ENCODE measurements at places on chromosomes 3 and 15.

DNA sequence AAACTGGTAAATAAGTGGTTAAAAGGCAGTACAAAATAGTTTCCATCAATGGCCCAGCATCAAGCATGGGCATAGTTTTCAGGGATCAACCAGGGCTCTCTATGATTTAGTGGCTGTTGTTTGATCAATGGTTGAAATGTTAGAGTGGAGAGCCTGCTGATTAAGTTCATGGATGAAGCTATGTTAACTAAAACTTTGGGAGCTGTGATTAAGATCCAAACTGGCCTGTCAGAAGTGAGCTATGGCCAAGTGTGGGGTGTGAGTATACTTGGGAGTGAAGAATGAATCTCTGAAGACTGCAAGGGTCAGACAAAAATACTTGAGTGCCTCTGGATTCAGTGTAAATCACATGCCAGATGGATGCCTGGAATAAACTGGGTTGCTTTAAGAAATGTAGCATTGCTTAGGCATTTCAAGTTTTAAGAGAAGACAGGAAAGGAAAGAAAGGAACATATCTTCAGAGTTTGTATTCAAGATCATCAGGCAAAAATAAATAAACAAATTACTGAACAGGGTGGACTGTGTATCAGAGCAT, 422.2 kb upstream of the ADAMTS9 start:
- DNase-seq, result no peak

DNA sequence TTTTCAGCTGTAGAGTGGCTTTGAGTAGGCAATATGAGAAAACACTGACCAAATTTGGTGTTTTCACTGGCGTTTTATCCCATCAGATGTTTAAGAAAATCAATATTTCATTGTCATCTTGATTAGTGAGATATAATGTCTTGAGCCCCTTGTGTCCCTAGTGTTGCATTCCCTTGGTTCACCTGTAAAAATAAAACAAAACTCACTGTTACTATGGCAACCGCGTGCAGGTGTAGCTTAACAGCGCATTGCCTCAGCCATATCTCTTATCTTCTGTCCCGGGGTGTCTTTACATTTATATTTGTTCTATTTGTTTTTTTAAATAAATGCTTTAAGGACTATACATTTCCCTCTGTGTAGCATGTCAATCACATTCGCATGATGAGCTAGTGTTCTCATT, 551.6 kb downstream of the ZIC1 start:
- DNase-seq, result peak; percentile 18

GRCh38 chr3:176167272-176167671, 1030.0 kb downstream of the TBL1XR1 start:
- peak; percentile 74 for DNase-seq

DNA sequence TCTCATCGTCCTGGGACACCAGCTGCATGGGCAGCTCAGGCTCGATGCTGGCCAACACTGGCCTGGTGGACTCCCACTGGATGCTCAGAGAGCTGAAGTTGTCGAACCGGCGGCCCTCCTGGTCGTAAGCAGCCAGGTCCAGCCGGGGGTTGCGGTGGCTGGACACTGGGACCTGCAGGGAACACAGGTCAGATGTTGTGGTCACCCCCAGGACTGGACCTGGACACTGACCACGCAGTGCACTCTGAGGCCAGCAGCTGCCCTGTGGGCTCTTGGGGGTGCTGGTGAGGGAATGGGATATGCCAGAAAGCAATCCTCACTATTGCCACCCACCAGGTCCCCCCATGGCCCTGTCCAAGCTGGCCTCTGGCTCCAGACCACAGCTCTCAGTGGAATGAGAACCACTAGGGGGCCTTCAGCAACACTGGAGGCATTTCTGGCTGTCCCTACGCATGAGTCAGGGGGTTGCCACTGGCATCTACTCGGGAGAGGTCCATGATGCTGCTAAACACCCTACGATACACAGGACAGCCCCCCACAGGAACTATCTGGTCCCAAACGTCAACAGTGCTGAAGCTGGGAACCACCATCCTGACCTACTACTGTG, 66.1 kb downstream of the NUP210 start:
- no peak for DNase-seq

- no peak for DNase-seq
Measured at GRCh38 chr15:38905632-38906031, 341.0 kb upstream of the RASGRP1 start.

- DNase-seq, result no peak
Measured at GRCh38 chr3:172259111-172259541, 189.1 kb downstream of the GHSR start.

GRCh38 chr3:36258421-36258820, 121.9 kb upstream of the STAC start:
- no peak for DNase-seq

DNA sequence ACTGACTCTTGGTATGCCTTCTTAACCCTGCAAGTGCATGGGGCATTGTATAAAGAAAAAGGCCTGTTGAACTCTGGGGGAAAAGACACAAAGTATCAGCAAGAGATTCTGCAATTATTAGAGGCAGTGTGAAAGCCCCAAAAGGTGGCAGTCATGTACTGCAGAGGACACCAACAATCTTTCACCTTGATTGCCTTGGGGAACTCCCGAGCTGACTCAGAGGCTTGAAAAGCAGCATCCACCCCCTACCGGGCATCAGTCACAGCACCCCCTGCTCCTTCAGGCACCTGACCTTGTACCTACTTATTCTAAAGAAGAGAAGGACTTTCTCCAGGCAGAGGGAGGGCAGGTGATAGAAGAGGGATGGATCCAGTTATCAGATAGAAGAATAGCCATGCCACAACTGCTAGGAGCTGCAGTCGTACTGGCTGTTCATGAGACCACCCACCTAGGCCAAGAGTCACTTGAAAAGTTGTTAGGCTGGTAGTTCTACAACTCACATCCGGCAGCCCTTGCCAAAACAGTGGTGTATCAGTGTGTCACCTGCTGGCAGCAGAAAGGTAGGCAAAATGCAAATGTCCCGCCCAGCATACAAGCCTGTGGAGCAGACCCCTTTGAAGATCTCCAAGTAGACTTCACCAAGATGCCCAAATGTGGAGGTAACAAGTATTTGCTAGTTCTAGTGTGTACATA, 241.6 kb upstream of the CNTN6 start:
- peak; percentile 9 for DNase-seq

DNA sequence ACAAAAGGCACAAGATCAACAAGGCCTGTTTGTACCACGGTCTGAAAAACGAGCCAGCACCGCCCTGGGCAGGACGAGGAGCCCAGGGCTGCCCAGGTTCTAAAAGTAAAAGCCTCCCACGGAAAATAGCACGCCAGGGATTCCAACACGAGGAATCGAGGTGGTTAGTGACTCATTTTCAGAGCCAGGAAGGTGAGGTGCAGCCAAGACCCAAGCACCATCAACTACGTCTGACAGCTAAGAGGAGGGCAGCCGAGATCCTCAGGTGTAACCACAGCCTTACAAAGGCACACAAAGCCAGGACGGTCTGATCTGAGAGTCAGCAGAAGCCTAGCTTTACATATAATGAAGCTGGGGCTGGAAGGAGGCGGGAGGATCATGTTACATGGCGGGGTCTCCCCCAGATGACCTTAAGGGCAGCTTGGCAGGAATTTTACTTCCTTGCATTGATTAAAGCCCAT, 52.5 kb downstream of the ATP10A start:
- DNase-seq, result no peak

GRCh38 chr3:166917437-166917836, 462.7 kb downstream of the ZBBX start:
- no peak for DNase-seq

- DNase-seq, result no peak
Measured at GRCh38 chr3:102483556-102483955, 48.7 kb downstream of the ZPLD1 start.

DNA sequence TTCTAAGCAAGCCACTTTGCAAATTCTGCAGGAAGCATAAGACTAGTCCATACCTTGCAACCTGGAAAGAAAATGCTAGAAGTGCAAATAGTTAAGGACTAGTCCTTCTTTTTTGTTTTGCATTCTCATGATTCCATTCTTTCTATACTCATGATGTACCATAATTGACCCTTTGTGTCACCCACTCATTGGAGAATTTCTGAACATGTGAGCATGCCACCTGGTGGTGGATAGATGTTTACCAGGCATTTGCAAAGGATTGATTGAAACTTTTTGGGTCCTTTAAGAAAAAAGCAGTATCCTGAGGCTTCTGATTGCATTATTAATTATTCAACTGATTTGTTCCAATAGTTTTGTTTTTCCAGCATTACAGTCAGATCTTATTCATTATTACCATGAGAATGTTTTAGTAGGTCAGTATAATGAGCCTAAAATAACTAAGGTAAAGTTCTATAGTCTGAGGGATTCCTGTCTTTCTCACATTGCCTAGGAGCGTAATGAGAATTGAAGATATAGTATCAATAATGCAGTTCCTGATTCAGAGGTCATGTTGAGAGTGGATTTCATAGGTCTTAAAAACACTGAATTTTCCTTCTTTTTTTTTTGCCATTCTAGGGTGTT, 20.2 kb upstream of the DIPK2A start:
- DNase-seq, result peak; percentile 59

GRCh38 chr15:87489902-87490665, 766.5 kb downstream of the NTRK3 start:
- DNase-seq, result no peak

- peak; percentile 68 for DNase-seq
Measured at GRCh38 chr3:21484057-21484827, 266.8 kb downstream of the ZNF385D start.

DNA sequence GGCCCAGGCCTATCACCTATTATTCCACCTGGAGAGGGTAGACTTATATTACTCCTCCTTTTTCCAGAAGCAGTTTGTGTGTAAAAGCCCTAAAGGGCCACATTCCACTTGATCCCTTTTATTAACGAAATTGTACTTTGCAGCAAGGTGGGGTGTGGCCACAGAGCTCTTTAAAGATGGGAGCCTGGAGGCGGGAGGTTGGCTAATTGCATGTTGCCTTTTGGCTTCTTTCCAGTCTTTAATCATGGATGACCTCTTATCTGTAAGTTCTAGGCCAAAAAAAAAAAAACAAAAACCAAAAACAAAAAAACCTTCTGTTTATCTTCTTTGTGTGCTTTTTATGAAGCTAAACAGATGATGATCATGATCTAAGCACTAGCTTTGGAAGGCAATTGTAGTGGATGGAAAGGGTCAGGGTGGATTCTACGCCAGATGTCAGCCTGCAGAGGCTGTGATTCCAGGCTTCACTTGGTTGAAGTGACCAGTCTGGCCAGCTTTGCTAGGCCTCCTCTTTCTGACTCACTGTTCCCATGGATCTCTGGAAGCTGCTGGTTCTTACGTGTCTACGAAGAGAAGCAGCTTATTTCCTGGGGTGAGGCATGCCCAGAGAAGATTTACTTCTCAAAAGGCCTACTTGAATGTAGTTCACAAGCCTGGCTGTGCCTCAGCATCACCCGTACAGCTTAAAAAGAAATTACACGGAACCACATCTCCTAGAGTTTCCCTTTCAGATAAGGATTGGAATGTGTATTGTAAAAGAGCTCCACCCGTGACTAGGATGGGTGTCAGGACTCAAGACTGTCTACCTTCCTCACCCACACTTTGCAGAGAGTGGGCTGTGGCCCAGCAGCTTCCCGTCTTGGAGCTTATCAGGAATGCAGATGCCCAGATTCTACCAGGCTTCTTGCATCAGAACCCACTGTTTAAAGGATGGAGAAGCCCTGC, 330.9 kb upstream of the C2CD4B start:
- no peak for DNase-seq

GRCh38 chr15:40338041-40338657, 2.6 kb downstream of the CCDC9B start:
- DNase-seq, result peak; percentile 84

DNA sequence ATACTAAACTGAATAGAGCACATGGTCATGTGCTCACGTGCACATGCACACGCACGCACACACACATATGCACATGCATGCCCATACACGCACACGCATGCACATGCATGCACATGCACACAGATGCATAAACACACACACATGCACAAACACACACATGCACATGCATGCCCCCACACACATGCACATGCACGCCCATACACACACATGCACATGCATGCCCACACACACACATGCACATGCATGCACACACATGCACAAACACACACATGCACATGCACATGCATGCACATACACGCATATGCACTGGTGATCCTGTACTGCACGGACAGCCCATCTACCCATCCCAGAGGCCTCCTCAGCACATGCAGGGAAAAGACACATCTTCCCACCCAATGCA, 426.6 kb downstream of the OCA2 start:
- DNase-seq, result no peak

DNA sequence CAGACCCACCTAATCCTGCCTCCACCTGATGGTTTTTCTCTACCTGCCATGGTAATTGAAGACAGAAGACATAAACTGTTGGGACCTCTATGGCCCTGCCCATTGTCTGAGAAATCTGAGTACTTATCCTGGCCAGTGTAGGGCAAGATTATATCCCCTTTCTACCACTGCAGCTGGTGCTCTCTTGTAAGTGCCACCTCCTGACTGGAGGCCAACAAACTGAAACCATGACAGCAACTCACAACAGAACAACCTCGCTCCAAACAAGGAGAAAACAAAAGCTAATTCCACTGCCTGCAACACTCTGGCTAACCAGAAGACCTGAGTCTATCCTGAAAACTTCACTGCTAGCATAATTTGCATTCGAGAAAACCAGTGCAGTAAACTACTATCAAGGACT, 82.9 kb downstream of the CLDN1 start:
- peak; percentile 12 for DNase-seq

DNA sequence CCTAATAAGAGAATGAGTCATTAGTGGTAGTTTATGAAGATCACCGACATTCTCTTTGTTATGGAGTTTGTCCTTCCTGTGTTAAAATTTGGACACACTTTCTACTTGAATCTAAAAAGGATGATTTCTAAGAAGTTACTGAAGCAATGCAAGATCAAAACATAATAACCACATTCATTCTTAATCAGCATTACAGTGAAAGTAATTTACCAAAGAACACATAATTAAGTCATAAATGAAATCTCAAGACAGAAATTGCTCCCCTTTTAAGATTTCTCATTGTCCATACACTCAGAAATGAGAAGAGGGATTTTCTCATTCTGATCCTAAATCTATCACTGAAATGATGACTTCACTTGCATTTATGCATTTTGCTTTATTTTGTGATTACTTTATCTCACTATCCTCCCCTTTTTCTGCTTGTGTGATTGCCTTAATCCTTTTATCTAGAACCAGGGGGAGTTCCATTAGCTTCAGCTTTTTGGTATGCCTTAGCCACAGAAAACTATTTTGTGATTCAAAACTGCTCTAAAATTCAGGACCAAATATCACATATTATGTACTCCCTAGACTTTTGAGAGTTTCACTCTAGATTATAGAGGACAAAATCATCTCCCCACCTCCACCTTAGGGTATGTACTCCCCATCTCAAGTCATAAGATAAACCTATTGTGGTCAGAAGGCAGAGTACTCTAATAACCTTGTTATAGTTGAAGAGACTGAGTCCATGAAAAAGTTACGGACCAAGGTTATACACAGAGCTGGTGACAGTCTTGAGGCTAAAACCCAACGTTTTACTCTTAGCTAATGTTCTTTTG, 817.6 kb upstream of the CFAP20DC start:
- no peak for DNase-seq

DNA sequence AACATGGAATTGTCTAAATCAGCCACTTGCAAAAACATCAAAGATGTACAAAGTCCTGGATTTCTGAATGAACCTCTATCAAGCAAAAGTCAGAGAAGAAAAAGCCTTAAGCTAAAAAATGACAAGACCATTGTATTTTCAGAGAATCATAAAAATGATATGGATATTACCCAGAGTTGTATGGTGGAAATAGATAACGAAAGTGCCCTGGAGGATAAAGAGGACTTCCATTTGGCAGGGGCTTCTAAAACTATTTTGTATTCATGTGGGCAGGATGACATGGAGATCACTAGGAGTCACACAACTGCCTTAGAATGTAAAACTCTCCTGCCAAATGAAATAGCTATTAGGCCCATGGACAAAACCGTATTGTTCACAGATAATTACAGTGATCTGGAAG, 29.3 kb downstream of the KNL1 start:
- no peak for DNase-seq
